ENCODE measurements at places on chromosomes 13 and 19.
A peak's percentile ranks its signal among the peaks of the same experiment; 100 is the strongest.

- DNase-seq = no peak
Measured at GRCh38 chr13:42022796-42023493, 25.5 kb upstream of the DGKH start.

GRCh38 chr19:40529093-40529954 is 47.3 kb upstream of the SHKBP1 start:
- DNase-seq = peak; percentile 91

- no peak for DNase-seq
Measured at GRCh38 chr19:54421521-54421920, 6.3 kb downstream of the TTYH1 start.

DNA sequence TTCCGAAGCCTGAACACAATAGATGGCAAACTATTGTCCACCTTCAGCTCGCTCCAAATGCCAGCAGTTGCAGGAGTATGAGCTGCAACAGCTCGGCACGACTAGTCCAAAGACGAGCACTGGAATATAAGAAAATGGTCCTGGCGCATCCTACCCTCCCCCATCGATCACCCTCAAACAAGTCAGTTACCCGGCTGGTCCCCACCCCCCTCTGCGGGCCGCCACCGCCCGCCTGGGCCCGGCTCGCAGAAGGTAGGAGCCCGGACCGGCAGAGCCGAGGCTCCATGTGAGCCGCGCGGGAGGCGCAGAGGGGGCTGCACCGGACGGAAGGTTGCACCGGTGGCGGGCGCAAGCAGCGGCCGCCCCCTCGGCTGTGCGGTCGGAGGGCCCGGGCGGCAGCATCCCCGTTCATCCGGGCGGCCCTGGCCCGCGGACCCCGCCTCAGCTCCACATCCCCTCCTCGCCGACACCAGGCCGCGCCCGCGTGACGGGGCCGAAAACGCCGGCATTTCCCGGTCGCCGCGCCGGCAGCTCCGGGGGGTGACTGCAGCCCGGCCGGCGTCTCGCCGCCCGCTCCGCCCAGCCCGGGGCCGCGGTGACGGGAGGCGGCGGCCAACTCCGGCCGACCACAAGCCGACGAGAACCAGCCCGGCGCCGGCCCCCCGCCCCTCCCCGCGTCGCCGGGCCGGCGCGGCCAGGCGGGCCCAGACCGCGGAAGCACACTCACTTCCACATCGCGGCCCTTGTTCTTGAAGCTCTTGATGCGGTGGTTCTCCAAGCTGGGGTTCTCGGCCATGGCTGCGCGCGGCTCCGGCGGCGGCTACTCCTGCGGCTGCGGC is 552 bp downstream of the KPNA3 start:
- DNase-seq = peak; percentile 62

- no peak for DNase-seq
Measured at GRCh38 chr13:39210961-39211534, 172.8 kb downstream of the NHLRC3 start.

GRCh38 chr19:7382694-7383093 is 34.0 kb downstream of the ARHGEF18 start:
- no peak for DNase-seq

GRCh38 chr13:98478189-98479129 is 98.4 kb downstream of the STK24 start:
- DNase-seq = no peak

DNA sequence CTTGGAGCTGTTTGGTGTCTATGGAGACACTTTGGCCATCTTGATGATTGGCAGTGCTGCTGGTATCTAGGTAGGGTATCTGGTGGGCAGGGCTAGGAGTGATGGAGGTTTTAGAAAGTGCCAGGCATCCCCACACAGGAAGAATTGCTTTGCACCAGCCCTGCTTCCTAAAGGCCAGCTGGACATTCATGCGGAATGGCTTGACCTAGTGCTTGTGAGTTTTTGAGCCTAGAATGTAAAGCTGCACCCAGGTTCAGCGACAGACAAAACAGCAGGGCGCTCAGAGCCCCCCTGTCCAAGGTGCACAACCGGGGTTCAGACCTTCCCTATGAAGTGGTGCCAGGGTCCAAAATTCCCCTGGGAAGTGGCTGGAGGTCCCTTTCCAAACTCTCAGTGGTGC is 93.1 kb downstream of the ING1 start:
- no peak for DNase-seq

DNA sequence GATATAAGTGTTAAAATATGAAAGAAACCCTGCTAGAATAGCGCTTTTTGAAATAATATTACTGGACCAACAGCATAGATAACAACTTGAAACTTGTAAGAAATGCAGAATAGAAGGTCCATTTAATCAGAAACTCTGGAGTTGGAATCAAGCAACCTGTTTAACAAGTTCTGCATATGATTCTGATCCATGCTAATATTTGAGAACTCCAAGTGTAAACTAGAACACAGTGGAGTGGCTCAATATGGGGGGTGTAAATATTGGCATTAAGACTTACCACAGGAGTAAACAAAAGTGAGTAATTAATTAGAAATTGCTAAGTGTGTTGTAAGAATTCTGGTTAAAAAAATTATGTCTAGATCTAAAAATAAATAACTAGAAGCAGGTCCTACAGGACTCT is 151.2 kb downstream of the SLITRK1 start:
- peak; percentile 3 for DNase-seq

GRCh38 chr19:33231511-33231910 is 5.9 kb upstream of the SLC7A10 start:
- no peak for DNase-seq

- DNase-seq = peak; percentile 43
Measured at GRCh38 chr19:5078666-5079065, 109.8 kb downstream of the KDM4B start.
